Smooth muscle cell of bladder (primary cell): ENCODE measurements at places on chromosomes 7 and 10. TPM values are rescaled to one million over a fixed set of nuclear protein-coding genes. Genes with fewer than 3 reads are reported as not detected.

UBE2D4 gene
- 4.1 and 8.9 TPM in 2 replicates for total RNA-seq

TNS3 gene
- 81.2 and 150 TPM in 2 replicates for total RNA-seq

MET gene
- 5.5 and 12.9 TPM in 2 replicates for total RNA-seq

CPEB3 gene
- 0.43 and 0.55 TPM in 2 replicates for total RNA-seq

ANKRD30A gene
- not detected in 2 replicates for total RNA-seq

NOS3 gene
- 1.3 TPM in 2 replicates for total RNA-seq

C10orf67 gene
- total RNA-seq = 0.14 TPM in 1 of 2 replicates, not detected in the other

TMEM139 gene
- not detected in 2 replicates for total RNA-seq

UNCX gene
- not detected in 2 replicates for total RNA-seq

ICA1 gene
- under 0.01 TPM in 2 replicates for total RNA-seq

MSMB gene
- total RNA-seq = not detected in 2 replicates

NRBF2 gene
- total RNA-seq = 30.3 and 38.9 TPM in 2 replicates

FAM171A1 gene
- total RNA-seq = 10.7 and 19.3 TPM in 2 replicates

CPA2 gene
- not detected in 2 replicates for total RNA-seq

NUPR2 gene
- total RNA-seq = not detected in 2 replicates

SH2D4B gene
- not detected in 2 replicates for total RNA-seq

GARIN1A gene
- 0.43 and 0.83 TPM in 2 replicates for total RNA-seq

PDZD8 gene
- 11.9 and 14.5 TPM in 2 replicates for total RNA-seq

CALN1 gene
- not detected in 2 replicates for total RNA-seq

CYP3A7 gene
- 0.14 and 0.46 TPM in 2 replicates for total RNA-seq

PNLIPRP2 gene
- total RNA-seq = not detected in 2 replicates

CUL2 gene
- total RNA-seq = 22.3 and 30.6 TPM in 2 replicates

C10orf143 gene
- total RNA-seq = 0.85 and 1.2 TPM in 2 replicates

LIPJ gene
- under 0.01 TPM in 2 replicates for total RNA-seq

PLEKHS1 gene
- total RNA-seq = 0.09 TPM in 1 of 2 replicates, not detected in the other

CRHR2 gene
- total RNA-seq = not detected in 2 replicates

PAX2 gene
- not detected in 2 replicates for total RNA-seq

TFR2 gene
- 0.14 and 0.37 TPM in 2 replicates for total RNA-seq

RAMP3 gene
- not detected in 2 replicates for total RNA-seq

EVX1 gene
- under 0.01 TPM in 1 of 2 replicates, not detected in the other for total RNA-seq

CALU gene
- total RNA-seq = 1,329 and 1,421 TPM in 2 replicates

RTKN2 gene
- total RNA-seq = 0.83 and 1.00 TPM in 2 replicates

ZNRF2 gene
- 4.6 and 5.3 TPM in 2 replicates for total RNA-seq

PPP1R3A gene
- 0.14 TPM in 1 of 2 replicates, not detected in the other for total RNA-seq

AMZ1 gene
- total RNA-seq = 0.28 TPM in 2 replicates

DCLRE1A gene
- total RNA-seq = 3.5 and 4.8 TPM in 2 replicates
